ENCODE measurements at places on chromosomes 1 and 21. TPM values are rescaled to one million over a fixed set of nuclear protein-coding genes. Genes with fewer than 3 reads are reported as not detected.

CFH gene
- polyA plus RNA-seq: 0.19 TPM

COL8A2 gene
- not detected for polyA plus RNA-seq

DNA sequence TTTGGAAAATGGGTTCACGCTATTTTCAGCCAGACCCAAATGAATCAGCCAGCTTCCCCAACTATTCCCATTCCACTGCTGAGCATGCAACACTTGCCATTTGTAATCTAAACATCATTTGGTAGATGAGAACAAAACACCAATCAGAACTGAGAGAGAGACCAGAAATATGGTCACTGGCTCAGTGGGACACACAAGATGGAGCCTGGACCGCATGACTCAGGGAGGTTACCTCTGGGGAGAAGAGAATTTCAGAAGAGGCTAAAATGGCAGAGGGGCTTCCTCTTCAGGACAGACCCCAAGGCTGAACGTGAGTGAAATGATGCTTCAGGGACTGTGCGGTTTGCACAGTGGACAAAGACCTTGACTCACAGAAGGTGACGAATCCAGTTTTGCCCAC is 126.6 kb downstream of the URB2 start:
- H3K27me3 ChIP-seq: peaks cover 3% of the 10 kb centered on the region
- no peak overlapping the region for H3K4me3 ChIP-seq
- H3K36me3 ChIP-seq: no peaks in the 10 kb centered on the region
- H3K27ac ChIP-seq: no peak overlapping the region
- peaks cover 12% of the 10 kb centered on the region for H3K4me1 ChIP-seq

- H3K27ac ChIP-seq: peak overlapping the region; percentile 9
- DNase-seq: no peak
- H3K27me3 ChIP-seq: no peaks in the 10 kb centered on the region
- peaks cover 14% of the 10 kb centered on the region for H3K4me1 ChIP-seq
Measured at GRCh38 chr1:236253918-236254637, 27.7 kb downstream of the ERO1B start.
